ENCODE measurements at places on chromosomes 4 and X.

GRCh38 chr4:836750-837301, 10.9 kb upstream of the CPLX1 start:
- no peak for DNase-seq

DNA sequence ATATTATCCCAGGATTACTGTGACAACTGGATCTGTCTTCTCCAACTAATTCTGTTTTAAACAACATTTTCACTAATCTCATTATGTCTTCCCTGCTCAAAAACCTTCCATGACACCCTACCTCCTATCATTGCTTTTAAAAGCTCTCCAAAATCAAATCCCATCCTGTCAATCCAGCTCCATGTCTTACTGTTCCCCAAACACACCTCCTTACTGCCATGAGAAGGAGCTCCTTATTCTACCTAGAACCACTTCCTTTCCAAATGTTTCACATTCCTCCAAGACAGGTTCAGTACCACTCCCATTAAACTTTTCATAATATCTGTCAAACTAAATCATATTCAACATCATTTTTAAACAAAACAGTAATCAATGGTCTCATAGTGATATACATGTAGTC, 66.9 kb upstream of the WDR17 start:
- peak; percentile 35 for DNase-seq

DNA sequence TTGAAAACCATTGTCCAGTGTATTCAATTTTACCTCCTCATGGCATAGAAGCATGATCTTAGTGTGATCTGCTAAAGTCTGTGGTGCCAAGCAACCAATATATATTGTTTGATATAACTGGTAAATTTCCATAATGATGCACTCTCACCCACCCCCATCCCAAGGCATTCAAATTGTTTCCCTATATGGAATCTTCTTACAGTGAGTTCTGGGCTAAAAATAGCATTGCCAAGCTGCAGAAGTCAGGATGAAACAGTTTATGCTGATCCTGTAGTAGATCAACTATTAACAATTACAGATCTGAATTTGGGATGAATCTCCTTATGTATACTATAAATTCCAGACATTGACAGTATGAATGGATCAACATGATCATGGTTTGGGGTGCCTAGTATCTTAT, 20.9 kb downstream of the FGF13 start:
- no peak for DNase-seq

DNA sequence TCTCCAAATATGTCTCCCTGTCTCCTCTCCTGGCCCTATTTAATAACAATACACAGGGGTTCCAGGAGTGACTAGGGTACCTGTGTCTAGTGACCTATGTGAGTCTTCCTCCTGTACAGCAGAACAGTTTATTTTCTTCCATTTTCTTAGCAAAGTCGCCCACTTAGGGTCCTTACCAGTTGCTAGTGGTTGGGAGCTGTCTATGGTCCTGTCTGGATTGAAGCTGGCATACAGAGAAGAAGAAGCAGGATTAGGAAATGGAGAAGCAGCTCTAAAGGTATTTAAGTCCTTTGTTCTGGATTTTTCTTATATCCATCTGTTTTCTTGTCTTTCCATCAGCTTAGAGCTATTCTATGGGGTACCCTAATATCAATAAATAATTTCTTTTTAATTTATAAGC, 587.1 kb upstream of the CPEB2 start:
- peak; percentile 15 for DNase-seq

GRCh38 chrX:119325456-119325855, 73.7 kb upstream of the SLC25A43 start:
- DNase-seq: no peak

GRCh38 chr4:7410446-7410845, 24.3 kb downstream of the PSAPL1 start:
- DNase-seq: no peak

DNA sequence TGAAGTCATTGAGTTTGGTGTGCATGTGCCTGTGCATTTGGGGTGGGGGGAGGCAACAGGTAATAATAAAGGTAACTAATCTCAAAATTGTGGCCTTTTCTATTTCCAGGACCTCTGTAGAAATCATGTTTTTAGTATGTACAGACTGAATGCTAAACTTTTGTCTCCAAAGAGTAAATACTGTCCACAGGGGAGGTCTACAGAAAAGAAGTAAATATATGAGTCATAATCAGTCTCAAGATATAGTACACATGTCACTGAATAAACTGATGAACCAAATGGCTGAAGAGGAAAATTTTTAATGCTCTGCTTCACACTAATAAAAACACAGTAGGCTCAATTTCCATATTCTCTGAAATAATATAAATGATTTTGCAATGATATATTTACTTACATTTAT, 440.4 kb upstream of the ZFP42 start:
- no peak for DNase-seq

DNA sequence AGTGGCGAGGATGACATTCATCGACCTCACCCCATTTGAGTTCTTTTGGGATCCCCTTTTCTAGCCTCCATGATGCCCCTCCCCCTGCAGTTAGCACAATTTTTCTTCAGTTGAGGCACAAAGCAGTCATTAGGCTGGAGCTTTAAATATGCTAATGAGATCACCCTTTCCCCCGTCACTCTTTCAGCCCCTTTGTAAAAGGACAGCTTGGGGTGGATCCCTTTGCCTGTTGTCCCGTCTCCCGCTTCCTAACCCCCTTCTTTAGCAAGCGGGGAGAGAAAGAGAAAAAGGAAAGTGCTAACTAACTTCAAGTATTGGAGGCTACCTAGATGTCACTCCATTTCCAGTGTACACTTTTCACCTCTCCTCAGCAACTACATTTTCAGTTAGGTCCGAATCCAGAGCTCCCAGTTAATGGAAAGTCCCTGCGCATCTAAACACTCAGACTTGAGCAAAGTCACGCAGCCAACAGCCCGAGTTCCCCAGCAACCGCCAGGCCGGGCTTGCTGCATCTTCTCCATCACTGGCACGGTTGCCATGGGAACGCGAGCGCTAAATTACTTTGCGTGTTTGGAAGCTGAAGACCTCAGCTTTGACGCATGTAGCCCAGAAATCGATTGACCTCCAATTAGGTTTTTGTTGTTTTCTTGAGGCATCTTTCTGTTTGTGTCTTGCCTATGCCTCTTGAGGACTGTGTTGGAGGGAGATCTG, 76.8 kb downstream of the RTL5 start:
- no peak for DNase-seq

DNA sequence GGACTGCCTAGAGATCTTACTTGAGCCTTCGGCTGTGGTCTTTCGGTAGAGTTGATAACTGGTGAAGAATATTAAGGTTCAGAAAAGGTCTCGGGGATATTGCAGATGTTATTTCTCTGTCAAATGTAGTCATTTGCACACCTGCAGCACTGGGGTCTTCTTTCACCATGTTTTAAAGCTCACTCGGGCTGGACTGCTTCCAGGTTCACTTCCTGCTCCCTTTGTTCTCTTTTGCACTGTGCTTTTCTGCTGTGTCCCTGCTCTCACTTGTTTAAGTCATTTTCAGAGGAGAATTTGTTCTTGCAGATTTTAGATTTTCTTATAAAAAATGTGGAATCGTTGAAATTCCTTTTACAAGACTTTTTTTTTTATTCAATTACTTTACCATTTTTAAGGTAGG, 68.5 kb downstream of the BMPR1B start:
- no peak for DNase-seq

- no peak for DNase-seq
Observed at GRCh38 chr4:159240046-159240445, 137.2 kb downstream of the RAPGEF2 start.

DNA sequence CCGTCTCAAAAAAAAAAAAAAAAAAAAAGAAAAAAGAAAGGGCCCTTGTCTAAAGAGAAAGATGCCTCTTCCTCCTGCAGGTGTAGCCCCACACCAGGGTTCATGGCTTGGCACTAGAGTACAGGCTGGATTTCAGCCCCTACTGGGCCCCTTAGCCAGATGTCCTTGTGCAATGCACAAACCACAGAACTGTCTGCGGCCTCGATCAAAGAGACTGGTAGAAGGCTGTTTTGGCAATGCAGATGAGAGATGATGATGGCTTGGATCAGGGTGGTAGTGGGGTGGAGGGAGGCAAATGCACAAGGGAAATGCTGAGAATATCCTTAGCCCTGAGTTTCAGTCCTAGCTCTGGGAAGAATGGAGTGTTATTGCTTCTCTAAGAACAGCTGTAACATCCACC, 26.5 kb upstream of the TSR2 start:
- DNase-seq: no peak

DNA sequence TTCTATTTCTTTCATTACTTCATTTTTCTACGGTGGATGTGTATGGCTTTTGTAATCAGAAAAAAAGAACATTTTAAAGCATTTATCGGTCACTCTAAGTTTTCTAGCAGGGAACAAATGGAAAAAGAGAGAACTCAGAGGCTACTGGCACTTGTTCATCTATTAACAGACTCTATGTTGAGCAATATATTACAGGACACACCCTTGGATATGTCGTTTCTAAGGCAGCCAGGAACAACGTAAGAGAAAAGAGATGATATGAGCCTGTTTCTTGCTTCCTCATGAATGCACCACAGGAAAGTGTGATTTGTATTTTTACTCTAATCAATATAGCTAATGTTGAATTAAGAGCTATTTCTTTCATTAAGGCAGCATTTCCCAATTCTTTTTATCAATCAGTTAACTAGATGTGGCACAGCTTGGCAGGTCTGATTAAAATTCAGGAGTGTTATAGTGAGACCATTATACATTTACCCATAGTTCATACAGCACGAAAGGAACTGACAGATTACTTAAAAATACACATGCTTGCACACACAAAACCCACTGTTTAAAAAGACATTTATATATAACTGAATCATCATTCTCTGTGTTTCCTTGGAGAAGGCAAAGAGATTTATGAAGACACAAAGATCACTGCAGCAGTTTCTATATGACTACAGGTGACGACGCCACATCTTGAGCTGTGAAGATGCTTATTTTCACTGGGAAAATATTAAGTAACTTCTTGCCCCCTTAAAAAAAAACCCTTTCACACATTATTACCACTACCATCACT, 13.0 kb downstream of the RAB9B start:
- DNase-seq: no peak

GRCh38 chr4:99033956-99034355, 38.4 kb downstream of the METAP1 start:
- no peak for DNase-seq

- DNase-seq: no peak
Observed at GRCh38 chr4:189822326-189822725, 118.3 kb upstream of the FRG1 start.

DNA sequence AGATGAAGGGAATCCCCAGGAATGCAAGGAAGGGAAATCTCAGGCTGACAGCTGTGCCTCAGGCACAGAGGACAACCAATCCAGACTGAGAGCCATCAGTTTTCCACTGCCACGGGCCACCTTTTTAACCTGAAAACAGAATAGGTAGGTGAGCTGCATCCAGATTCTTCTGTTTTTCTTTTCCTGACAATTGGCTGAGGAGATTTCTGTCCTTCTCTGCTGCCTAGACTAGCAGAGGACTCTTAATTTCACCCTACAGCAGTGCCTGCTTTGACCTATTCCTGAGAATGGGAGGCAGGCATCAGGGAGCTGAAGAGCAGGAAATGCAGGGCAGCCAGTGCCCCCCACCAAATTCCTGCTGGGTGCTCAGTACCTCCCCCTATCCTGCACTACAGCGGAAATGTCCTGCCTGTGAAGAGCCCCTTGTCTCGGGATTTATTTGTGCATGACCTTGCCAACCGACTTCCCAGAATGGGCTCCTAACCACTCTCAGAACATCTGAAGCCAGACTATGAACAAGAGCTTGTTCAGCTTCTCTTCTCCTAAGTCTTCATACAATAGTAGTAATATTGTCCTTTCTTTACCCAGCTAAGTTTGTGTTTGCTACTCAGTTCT, 65.1 kb downstream of the CASK start:
- no peak for DNase-seq

DNA sequence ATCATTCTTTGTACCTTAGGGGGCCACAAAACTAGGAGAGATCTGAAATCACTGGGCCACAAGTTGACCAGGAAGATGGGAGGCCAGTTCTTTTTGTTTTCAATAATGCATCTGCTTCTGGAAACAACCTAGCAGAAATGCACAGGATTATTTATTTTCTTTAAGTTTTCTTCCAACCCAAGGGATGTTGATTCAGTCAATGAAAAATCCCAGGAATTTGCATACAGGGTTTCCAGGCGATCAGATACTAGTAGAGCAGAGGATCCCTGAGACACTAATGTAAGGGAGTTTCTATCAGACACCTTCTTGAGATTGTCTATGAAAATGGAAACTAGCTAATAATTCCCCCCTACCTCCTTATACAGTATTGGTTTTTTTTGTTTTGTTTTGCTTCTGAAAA, 7.4 kb downstream of the ATOH1 start:
- DNase-seq: no peak

- DNase-seq: no peak
Observed at GRCh38 chr4:39613093-39613656, 25.5 kb downstream of the SMIM14 start.

GRCh38 chr4:126687655-126688358, 945.0 kb upstream of the INTU start:
- DNase-seq: no peak

DNA sequence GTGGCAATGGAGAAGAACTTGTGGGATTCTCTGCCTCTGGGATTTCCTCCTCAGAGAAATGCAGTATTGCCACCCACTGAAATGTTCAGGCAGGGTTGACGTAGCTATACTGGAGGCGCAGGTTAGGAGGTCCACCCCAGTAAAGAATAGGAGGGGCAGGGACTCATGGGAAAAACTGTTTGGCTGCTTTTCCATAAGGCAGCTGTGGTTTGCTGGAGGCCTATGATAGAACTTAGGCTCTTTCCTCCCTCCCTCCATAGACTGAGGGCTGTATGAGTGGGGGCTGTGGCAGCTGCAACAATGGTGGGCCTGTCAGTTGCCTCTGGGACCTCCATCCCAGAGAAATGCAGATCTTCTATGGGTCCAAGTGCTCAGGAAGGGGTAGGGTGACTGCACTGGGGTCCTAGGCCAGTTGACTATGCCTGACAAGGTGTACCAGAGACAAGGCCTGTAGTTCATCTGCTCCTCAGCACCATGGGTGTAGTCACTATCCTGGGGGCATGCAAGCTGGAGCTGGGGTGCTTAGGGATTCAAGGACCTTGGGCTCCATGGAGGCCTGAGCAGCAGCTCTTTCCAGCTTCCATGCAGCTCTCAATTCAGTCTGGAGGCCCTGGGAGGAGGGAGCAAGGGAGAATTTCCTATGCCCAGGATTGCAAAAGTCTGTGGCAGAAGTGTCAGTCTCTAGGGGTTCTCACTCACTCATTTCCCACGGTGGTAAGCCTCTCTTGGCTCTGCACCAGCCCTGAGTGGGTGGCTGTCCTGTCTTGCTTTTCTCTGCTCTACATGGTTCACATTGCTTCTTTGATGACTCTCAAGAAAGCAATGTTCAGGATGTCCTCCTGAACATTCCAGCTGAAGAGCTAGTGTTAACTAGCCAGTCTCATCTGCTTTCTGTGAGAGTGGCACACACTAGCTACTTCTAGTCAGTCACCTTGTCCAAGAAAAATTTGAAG, 353.0 kb downstream of the IDS start:
- DNase-seq: no peak

- DNase-seq: no peak
Observed at GRCh38 chrX:135688137-135688536, 25.3 kb upstream of the CT45A1 start.

- DNase-seq: no peak
Observed at GRCh38 chr4:97142893-97143292, 1000.4 kb downstream of the STPG2 start.

GRCh38 chrX:110588853-110589252, 206.8 kb downstream of the CHRDL1 start:
- no peak for DNase-seq
